ENCODE measurements at places on chromosomes 4 and X. TPM values are rescaled to one million over a fixed set of nuclear protein-coding genes. Genes with fewer than 3 reads are reported as not detected.

DNA sequence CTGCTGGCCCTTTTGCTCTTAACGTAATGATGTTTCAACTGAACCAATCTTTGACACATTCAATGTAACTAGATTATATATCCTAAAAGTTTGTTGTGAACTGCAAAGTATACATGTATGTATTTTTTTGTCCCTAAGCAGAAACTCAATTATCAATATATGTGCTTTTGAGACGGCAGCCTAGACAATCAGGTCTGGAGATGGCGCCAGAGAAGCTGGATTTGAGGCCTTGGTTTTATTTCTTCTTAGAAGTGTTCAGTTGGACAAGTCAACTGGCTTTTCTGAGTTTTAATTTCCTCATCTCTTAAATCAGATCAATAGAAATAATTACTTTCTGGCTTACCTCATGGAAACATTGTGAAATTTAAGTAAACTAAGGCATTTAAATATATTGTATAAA is 62.5 kb downstream of the DCAF8L1 start:
- DNase-seq = no peak
- H3K36me3 ChIP-seq = no peaks in the 10 kb centered on the region
- no peak overlapping the region for H3K27ac ChIP-seq
- H3K27me3 ChIP-seq = no peaks in the 10 kb centered on the region
- H3K4me1 ChIP-seq = no peaks in the 10 kb centered on the region

GRCh38 chr4:187268940-187269339 is 545.3 kb upstream of the FAT1 start:
- no peaks in the 10 kb centered on the region for H3K27me3 ChIP-seq
- no peak overlapping the region for H3K27ac ChIP-seq
- no peak overlapping the region for H3K4me3 ChIP-seq
- no peaks in the 10 kb centered on the region for H3K36me3 ChIP-seq
- no peaks in the 10 kb centered on the region for H3K4me1 ChIP-seq
- no peak for DNase-seq

DNA sequence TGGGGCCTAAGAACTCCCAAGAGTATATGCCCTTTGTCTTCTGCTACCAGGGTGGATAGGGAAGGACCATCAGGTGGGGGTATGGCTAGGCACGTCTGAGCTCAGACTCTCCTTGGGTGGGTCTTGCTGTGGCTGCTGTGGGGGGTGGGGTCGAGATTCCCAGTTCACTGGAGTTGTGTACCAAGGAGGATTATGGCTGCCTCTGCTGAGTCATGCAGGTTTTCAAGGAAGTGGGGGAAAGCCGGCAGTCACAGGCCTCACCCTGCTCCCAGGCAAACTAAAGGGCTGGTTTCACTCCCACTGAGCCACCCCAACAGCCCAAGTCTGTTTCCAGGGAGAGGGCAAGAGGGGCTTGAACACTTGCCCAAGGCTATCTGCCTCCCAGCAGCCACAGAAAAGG is 249.7 kb downstream of the NR3C2 start:
- no peak overlapping the region for H3K27ac ChIP-seq
- DNase-seq = no peak
- H3K4me3 ChIP-seq = no peak overlapping the region
- H3K4me1 ChIP-seq = peaks cover 9% of the 10 kb centered on the region
- H3K36me3 ChIP-seq = peaks cover 30% of the 10 kb centered on the region

The GLUD2 gene
- total RNA-seq = 0.81 TPM

DNA sequence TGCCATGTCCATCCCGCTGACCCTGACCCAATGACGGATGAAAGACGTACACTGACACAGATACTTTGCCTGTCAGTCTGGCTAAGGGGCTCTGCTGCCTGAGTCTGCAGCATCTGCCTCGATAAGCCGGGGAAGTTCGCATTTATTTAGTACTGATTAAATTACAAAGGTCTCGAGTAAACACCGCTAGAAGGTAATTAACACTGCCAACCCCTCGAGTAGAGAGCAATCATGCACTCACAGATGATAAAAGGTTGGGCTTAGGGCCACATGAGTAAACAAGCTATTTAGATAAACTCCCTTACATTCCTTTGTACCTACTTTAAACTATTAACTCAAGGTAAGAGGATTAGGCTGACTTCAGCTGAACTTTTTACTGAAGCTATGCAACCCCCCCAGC is 16.0 kb upstream of the RBMXL3 start:
- no peak for DNase-seq
- H3K4me1 ChIP-seq = no peaks in the 10 kb centered on the region
- H3K4me3 ChIP-seq = no peak overlapping the region
- H3K27me3 ChIP-seq = no peaks in the 10 kb centered on the region

The ALPK1 gene
- total RNA-seq = 4.5 TPM

- no peaks in the 10 kb centered on the region for H3K27me3 ChIP-seq
- no peaks in the 10 kb centered on the region for H3K36me3 ChIP-seq
- H3K27ac ChIP-seq = no peak overlapping the region
- DNase-seq = no peak
These were observed 125.4 kb downstream of the AMMECR1 start for GRCh38 chrX:110192516-110192915.

GRCh38 chr4:38560768-38561558 is 103.0 kb upstream of the KLF3 start:
- H3K27me3 ChIP-seq = no peaks in the 10 kb centered on the region
- H3K4me3 ChIP-seq = no peak overlapping the region
- no peaks in the 10 kb centered on the region for H3K36me3 ChIP-seq
- no peak for DNase-seq
- no peak overlapping the region for H3K27ac ChIP-seq

DNA sequence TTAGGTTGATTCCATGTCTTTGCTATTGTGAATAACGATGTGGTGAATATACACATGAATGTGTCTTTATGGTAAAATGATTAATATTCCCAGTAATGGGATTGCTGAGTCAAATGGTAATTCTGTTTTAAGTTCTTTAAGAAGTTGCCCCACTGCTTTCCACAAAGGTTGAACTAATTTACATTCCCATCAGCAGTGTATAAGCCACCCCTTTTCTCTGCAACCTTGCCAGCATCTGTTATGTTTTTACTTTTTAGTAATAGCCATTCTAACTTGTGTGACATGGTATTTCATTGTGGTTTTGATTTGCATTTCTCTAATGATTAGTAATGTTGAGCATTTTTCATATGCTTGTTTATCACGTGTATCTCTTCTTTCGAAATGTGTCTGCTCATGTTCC is 503.3 kb downstream of the PCDH18 start:
- no peaks in the 10 kb centered on the region for H3K36me3 ChIP-seq
- no peaks in the 10 kb centered on the region for H3K4me1 ChIP-seq
- no peak overlapping the region for H3K27ac ChIP-seq

DNA sequence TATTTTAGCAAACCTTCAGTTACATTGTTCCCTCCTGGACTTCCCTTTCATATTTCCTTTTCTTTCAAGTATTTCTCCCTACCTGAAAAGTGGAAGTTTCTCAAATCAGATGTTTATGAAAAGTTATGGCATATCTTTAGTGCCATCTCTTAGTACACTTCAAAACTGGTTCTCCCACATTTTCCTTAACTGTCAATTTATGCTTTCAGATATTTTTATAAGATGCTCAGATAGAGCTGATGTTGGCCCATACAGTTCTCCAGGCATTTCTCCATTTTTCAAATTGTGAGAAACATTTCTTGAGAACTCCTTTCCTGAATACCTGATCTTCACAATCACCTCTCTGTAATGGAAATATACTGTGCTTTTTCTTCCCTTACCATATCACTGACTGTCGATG is 32.5 kb upstream of the AP1AR start:
- no peaks in the 10 kb centered on the region for H3K27me3 ChIP-seq
- H3K4me3 ChIP-seq = no peak overlapping the region

The EPGN gene
- not detected for total RNA-seq

- H3K4me3 ChIP-seq = peak overlapping the region; percentile 3
- H3K27ac ChIP-seq = no peak overlapping the region
- H3K4me1 ChIP-seq = peaks cover 11% of the 10 kb centered on the region
These were observed 277.6 kb downstream of the BCOR start for GRCh38 chrX:39819921-39820849.

DNA sequence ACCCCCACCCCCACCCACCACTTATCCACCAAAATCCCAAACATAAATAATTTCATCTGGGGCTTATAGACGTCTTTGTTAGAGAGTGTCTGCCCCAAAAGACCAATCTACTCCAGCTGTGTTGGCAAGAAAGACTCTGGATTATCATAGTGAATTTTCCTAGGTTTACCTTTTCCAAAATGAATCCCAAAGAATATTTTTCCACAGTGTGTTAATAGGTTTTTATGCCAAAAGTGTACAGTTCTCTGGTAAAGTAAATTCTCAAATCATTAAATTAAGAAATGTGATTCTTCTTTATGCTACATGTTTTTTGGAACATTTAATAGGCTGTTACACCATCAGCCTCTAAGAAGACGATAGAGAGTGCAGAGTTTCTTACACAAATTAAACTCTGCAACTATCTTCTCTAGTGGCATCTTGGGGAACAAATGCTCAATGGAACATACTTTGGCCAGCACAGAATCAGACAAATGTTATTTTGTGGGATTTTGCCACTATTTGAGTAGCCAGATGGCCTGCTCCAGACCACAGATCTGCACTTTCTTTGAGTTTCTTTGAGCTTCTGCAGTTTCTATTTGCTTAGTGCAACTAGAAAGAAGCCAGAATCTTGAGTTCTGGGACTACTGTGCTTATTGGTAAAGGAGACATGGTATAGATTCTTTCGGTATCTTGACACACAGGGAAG is 206.0 kb downstream of the KIT start:
- no peak overlapping the region for H3K4me3 ChIP-seq
- H3K36me3 ChIP-seq = no peaks in the 10 kb centered on the region
- DNase-seq = no peak
- H3K27me3 ChIP-seq = no peaks in the 10 kb centered on the region
- peaks cover 5% of the 10 kb centered on the region for H3K4me1 ChIP-seq
- no peak overlapping the region for H3K27ac ChIP-seq

- no peak overlapping the region for H3K4me3 ChIP-seq
- H3K36me3 ChIP-seq = no peaks in the 10 kb centered on the region
- DNase-seq = no peak
- H3K27me3 ChIP-seq = no peaks in the 10 kb centered on the region
- no peak overlapping the region for H3K27ac ChIP-seq
These were observed 126.9 kb downstream of the RNF150 start for GRCh38 chr4:141006242-141006802.

DNA sequence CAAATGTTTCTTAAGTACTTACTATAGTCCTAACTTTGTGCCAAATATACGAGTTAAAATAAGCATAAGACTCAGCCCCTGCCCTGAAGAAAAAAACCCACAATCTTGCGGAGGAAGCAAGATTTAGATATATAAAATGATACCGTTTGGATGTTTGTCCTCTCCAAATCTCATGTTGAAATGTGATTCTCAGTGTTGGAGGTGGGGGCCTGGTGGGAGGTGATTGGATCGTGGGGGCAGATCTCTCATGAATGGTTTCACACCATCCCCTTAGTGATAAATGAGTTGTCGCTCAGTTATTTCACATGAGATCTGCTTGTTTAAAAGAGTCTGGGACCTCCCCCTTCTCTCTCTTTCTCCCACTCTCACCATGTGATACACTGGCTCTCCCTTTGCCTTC is 28.7 kb downstream of the EFHC2 start:
- no peaks in the 10 kb centered on the region for H3K36me3 ChIP-seq
- DNase-seq = no peak
- H3K4me1 ChIP-seq = no peaks in the 10 kb centered on the region
- H3K4me3 ChIP-seq = no peak overlapping the region
- peak overlapping the region; percentile 64 for H3K27ac ChIP-seq

DNA sequence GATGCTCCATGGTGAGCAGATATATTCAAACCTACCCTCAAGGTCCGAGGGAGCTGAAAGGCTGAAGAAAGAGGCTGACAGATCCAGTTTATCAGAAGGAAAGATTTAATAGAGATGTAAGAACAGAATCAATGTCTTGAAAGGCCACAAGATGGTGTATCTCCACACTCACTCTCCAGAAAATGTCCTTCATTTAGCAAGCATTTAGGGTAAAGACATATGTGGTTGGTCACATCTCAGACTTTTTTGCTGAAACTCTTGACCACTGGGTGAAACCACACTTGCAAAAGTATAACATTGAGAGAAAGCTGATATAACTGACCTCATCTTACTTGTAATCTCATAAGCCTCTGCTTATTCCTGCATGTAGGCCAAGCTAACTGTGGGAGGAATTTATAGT is 745.8 kb upstream of the GALNTL6 start:
- no peaks in the 10 kb centered on the region for H3K27me3 ChIP-seq
- no peak overlapping the region for H3K27ac ChIP-seq
- H3K36me3 ChIP-seq = no peaks in the 10 kb centered on the region
- DNase-seq = no peak
- H3K4me1 ChIP-seq = no peaks in the 10 kb centered on the region
- no peak overlapping the region for H3K4me3 ChIP-seq

GRCh38 chrX:117840645-117841044 is 276.0 kb downstream of the KLHL13 start:
- no peaks in the 10 kb centered on the region for H3K4me1 ChIP-seq
- no peaks in the 10 kb centered on the region for H3K27me3 ChIP-seq
- DNase-seq = no peak
- H3K27ac ChIP-seq = no peak overlapping the region
- H3K4me3 ChIP-seq = no peak overlapping the region

- no peaks in the 10 kb centered on the region for H3K36me3 ChIP-seq
- no peak overlapping the region for H3K4me3 ChIP-seq
- no peaks in the 10 kb centered on the region for H3K27me3 ChIP-seq
- H3K27ac ChIP-seq = no peak overlapping the region
- DNase-seq = no peak
- H3K4me1 ChIP-seq = no peaks in the 10 kb centered on the region
These were observed 8.3 kb downstream of the RPS4X start for GRCh38 chrX:72268597-72269365.

DNA sequence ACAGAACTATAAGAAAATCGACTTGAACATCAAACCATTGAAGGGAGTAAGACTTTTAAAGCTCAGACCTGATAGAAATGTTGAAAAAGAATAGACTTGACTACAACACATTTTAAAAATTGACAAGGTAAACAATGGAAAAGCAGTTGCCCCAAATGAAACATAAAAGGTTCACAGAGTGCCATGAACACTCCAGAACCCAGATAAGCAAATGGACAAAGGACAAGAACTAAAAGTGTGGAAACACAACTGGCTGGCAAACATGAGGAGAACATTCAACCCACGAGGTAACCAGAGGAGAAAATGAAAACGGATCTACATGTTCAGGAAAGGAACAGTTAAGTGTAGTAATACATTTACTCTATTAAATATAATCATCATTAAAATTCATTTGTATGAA is 26.5 kb downstream of the SCARB2 start:
- H3K4me1 ChIP-seq = peaks cover 47% of the 10 kb centered on the region
- no peak for DNase-seq
- no peak overlapping the region for H3K27ac ChIP-seq

The IL2 gene
- total RNA-seq = not detected

GRCh38 chr4:2049381-2049780 is 9.7 kb upstream of the NAT8L start:
- H3K27ac ChIP-seq = no peak overlapping the region
- no peak for DNase-seq
- H3K36me3 ChIP-seq = no peaks in the 10 kb centered on the region
- H3K27me3 ChIP-seq = peaks cover 76% of the 10 kb centered on the region
- H3K4me3 ChIP-seq = no peak overlapping the region

- no peak overlapping the region for H3K27ac ChIP-seq
- H3K36me3 ChIP-seq = peaks cover 87% of the 10 kb centered on the region
- no peak overlapping the region for H3K4me3 ChIP-seq
- no peak for DNase-seq
- peaks cover 34% of the 10 kb centered on the region for H3K4me1 ChIP-seq
- no peaks in the 10 kb centered on the region for H3K27me3 ChIP-seq
These were observed 46.1 kb upstream of the NAP1L5 start for GRCh38 chr4:88743696-88744095.

Data from heart right ventricle (tissue), 16 donors.